ENCODE measurements at places on chromosomes 7 and 10.

GRCh38 chr7:114944745-114945625 lies 23.1 kb downstream of the MDFIC start:
- peak; percentile 64 for DNase-seq

- no peak for DNase-seq
Observed at GRCh38 chr10:115045499-115045898, 47.7 kb upstream of the ATRNL1 start.

DNA sequence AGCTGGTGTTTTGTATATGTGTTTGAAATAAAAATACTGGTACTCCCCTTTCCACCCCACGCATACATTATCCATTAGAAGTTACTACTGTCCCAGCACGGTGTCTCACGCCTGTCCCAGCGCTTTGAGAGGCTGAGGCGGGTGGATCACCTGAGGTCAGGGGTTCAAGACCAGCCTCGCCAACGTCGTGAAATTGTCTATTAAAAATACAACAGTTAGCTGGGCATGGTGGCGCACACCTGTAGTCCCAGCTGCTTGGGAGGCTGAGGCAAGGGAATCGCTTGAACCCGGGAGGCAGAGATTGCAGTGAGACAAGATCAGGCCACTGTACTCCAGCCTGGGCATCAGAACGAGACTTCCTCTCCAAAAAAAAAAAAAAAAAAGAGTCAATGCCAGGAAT lies 2.7 kb downstream of the HBP1 start:
- DNase-seq: no peak

- DNase-seq: no peak
Observed at GRCh38 chr7:119197172-119197876, 972.8 kb downstream of the ANKRD7 start.

GRCh38 chr10:52967806-52968795 lies 195.5 kb upstream of the MBL2 start:
- no peak for DNase-seq

DNA sequence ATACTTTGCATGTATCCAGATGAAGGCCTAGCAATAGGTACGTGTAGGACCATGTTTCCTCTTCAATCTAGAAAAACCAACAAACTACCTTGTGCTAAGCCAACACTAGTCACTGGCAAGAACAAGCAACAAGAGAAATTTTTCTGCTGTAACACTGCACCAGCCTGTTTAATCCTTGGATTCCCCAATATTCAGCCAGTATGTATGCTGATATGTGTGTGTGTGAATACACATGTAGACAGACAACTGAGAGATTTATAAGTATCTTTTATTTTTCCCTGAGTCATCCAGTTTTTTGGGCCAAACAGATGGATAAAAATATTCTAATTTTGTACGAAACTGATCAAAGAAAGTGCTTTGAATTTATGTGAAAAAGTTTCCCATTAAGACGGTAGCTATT lies 26.2 kb downstream of the GLI3 start:
- no peak for DNase-seq

- no peak for DNase-seq
Observed at GRCh38 chr7:25886387-25887240, 265.4 kb upstream of the NFE2L3 start.

DNA sequence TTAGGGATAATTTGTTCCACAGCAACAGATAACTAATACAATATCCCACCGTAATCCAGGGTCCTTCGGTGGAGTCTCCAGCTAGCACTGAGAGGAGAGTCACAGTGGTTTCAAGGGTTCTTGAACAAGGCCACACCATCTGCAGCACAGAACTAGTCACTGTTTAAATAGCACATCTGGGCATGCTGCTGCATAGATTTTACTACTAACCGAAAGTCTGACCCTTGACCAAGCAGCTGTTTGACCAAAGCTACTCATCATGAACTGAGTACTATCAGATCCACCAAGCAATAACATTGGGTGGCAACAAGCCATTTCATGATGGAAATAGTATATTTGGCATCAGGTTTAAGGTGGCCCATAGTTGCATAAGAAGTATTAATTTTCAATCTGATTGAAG lies 53.2 kb downstream of the ANKMY2 start:
- no peak for DNase-seq

DNA sequence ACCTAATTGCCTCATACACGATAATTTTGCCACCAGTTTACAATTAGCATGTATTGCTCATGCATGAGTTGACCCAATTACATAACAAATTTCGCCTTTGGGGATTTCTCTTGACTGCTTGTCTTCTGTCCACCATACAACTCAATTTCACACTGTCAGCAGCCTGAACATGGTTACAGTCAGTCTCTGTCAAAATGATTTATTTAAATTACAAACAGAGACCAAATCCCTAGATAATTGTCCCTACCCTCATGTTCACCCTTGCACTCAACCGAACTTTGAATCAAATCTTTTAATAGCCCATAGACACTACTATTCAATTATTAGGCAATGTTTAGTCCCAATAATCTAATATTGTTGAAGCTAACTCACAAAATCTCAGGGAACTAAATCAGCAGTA lies 59.7 kb upstream of the NEBL start:
- no peak for DNase-seq

GRCh38 chr7:31948029-31948428 lies 122.2 kb downstream of the PDE1C start:
- no peak for DNase-seq

DNA sequence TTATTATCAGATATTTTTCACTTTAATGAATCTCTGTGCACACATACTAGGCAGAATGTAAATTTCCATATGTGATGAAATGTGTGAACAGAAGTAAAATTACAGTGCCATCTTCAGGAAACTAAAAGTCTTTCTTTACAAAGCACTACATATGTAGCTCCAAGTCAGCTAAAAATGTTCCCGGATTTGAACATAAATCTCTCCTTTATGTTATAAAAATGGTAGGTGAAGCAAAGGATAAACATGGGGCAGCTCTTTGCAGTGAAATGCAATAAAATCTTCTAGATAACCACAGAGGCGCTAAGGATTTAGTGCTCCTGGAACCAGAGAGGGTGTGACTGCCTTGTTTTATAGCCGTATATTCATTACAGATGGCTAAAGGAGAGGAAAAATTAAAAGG lies 104.9 kb upstream of the C7orf33 start:
- no peak for DNase-seq

DNA sequence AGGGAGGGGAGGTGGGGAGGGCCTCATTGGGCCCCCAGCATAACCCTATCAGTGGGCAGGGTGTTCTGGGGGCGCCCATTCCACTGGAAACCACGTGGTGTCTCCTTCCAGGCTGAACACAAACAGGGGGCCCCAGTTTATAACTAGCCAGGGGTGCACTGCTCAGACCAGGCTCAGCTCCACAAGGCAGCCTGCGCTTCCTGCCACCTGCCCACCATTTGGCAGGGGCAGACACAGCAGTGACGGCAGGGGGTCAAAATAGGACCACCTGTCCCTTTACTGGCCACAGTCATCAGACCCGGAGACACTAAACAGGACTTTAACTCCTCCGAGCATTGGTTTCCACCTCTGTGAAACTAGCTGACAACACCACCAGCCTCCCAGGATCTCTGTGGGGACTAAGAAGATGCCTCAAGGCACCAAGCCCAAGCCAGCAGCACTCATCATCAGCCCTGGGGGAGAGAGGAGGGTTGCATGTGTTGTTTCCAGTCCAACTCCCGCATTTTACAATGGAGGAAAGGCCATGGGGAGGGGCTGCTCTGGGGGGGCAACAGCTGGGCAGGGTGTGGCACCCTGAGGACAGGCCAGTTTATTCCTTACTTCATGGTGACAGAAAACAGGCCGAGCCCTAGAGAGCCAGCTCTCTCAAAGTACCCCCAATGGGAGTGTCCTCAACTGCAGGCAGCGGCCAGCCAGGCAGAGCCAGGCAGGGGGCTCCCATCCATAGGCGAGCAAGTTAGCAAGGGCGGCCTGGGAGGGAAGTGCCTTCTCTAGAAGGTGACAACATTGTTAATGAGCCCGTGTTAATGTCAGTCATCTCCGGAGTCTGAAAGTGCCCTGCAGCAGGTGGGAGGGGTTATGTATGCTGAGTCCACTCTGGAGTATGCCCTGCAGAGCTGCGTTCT lies 127.6 kb downstream of the TNS3 start:
- DNase-seq: no peak

GRCh38 chr7:77181015-77181595 lies 18.5 kb downstream of the FGL2 start:
- no peak for DNase-seq

- DNase-seq: no peak
Observed at GRCh38 chr10:118775478-118775877, 20.7 kb upstream of the CACUL1 start.

DNA sequence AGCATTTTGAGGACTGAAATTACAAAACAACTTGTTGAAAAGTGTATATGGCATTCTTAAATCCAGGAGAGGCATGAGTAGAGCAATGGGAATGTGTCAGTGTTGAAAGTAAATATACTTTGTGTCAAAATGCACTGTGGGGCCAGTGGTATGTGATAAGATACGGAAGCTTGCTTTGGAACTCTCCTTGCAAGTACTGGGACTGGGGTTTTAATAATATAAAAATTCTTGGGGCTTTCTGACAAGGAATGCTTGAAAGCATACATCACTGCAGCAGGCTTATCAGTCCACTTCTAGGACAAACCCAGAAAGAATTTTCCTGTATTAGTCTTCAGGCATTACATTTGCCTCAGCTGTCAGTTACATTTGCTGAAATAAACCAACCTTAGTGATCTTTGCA lies 472.8 kb upstream of the FZD8 start:
- no peak for DNase-seq

DNA sequence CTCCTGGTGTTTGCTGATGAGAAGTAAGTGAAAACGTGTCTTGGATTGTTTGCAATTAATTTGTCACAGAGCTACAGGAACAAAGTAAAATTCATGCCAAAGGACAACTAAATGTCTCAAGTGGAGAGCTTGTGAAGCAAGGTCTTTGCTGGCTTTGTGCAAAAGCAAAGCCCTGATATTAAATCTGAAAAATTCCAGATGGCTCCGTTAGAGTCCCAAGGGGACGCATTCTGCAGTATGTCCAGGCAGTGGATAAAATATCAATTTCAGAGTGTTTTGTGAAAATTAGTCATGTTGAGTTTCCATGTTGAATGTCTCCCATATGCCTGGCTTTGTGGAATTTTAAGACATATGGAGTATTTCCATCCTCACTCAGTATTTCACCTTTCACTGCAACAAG lies 102.5 kb upstream of the PTN start:
- no peak for DNase-seq

GRCh38 chr10:18224626-18225445 lies 84.6 kb downstream of the CACNB2 start:
- DNase-seq: no peak

DNA sequence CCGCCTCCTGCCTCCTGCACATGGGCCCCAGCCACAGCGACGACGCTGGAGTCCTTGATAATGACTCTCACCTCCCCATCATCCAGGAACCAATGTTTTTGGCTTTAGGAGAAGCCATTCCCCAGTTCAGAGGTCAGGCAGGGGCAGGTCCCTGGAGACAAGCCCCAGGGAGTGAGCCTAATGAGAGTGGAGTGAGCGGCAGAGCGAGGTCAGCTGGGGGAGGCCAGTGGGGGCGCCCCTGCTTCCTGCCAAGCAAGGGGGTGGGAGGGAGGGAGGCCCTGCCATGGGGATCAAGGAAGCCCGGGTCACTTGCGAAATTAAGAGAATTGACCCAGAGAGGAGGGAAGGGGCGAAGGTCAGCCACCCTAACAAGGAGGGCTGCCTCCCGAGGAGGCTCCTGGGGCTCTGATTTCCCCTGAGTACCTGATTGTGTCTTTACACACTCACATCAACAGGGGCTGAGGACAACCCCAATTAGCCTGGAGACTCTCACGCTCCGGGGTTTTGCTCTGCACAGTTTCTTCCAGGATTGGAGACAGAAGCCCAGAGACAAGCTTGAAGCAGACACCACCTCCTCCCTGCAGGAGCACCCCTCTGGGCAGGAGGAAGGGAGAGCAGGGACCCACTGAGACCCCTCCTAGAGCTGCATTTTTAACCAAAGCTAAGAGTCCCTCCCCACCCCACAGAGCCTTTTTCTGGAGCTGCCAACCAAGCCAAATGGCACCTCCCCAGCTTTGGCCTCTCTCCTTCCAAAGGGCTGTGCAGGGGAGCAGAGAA lies 112.1 kb downstream of the COL13A1 start:
- DNase-seq: no peak

- DNase-seq: no peak
Observed at GRCh38 chr7:90618876-90619275, 22.8 kb downstream of the CDK14 start.

- DNase-seq: no peak
Observed at GRCh38 chr10:83816942-83817341, 322.4 kb upstream of the GHITM start.

DNA sequence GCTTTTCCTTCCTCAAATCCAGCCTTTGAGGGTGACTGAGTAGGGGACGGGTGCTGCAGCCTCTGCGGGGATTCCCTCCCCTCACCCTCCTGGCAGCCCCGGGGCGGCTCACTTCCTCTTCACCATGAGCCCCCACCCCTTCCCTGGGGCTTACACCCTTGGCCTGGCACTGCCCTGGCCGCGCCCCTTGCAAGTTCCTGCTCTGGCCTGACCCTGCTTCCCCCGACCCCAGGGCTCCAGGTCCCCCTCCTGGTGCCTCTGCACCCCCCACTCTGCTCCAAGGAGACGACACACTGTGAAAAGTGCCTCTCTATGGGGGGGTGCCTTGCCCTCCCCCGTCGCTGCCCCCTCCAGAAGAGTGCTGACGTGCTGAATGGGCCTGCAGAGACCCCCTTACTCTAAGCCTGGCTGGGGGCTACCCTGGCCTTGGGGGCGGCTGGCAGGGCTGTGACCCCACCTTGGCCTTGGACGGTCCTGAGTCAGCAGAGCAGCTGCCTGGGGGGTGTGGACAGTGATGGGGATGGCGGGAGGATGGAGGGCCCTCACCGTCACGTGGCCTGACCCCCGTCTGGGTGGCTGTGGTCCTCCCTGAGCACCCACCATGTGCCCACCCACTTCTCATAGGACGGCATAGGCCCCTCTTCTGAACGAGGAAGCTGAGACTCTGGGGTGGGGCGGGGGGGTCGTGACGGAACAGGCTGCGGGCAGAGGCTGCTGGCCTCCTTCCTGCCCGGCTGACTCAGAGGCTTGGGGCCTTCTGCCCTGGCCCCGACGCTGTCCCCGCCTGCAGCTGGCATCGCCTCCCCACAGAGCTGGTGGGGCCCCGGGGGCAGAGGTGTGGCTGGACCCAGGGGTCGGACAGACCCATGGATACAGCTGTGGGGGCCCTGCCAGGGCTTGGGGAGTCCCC lies 9.8 kb downstream of the LFNG start:
- DNase-seq: peak; percentile 65

DNA sequence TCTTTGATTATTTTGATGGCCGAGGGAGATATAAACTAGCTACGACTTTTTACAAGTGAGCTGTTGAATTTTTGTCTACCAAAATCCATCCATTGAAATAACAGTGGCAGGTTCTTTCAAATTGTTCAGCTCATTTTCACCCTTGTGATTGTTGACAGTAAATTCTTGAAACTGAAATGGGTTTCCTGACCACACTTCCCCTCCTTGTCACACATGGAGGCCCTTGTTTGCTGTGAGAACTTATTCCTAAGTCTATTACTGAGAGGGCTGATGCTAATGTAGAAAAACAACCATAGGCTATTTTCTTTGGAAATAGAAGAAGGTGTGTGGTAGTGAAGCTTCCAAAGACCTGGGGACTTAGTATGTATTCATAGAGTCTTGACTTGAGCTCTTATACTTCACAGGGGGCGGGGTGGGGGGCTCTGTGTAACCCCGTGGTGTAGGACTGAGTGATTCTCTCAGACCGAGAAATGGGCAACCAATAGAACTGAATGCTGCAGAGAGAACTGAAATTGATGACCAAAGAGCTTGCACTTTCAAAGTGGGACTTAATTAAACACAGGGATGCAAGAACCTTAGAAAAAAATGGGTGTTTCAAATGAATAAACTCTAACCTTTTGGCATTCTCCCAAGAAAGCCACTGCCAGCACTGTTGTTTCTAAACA lies 718.9 kb downstream of the CCSER2 start:
- no peak for DNase-seq

- DNase-seq: no peak
Observed at GRCh38 chr7:19145434-19146115, 354 bp upstream of the FERD3L start.

All from heart right ventricle (tissue), 16 donors.